Progenitor cell of endocrine pancreas (in vitro differentiated cells): ENCODE measurements at places on chromosomes 7 and 10. TPM values are rescaled to one million over a fixed set of nuclear protein-coding genes. Genes with fewer than 3 reads are reported as not detected.

The PILRA gene
- 3.9 and 5.3 TPM in 2 replicates for total RNA-seq

The ITGA8 gene
- 0.36 TPM in 1 of 2 replicates, not detected in the other for total RNA-seq

The INHBA gene
- total RNA-seq = 0.31 and 0.34 TPM in 2 replicates

The ADCY1 gene
- 11.3 and 13.6 TPM in 2 replicates for total RNA-seq

The CLDN3 gene
- 49.0 and 49.9 TPM in 2 replicates for total RNA-seq

The HMX2 gene
- not detected in 2 replicates for total RNA-seq

The ADCYAP1R1 gene
- total RNA-seq = 0.07 TPM in 1 of 2 replicates, not detected in the other

GRCh38 chr7:107213193-107213788 is 44.5 kb downstream of the HBP1 start:
- H3K4me3 ChIP-seq = no peak overlapping the region
- no peak for DNase-seq
- no peaks in the 10 kb centered on the region for H3K27me3 ChIP-seq

GRCh38 chr7:38329340-38329739 is 55.9 kb upstream of the TARP start:
- peaks cover 23% of the 10 kb centered on the region for H3K27me3 ChIP-seq
- H3K4me1 ChIP-seq = peaks cover 10% of the 10 kb centered on the region
- no peak for DNase-seq
- no peak overlapping the region for H3K27ac ChIP-seq
- H3K36me3 ChIP-seq = no peaks in the 10 kb centered on the region
- no peak overlapping the region for H3K4me3 ChIP-seq

GRCh38 chr7:50285269-50285668 is 19.2 kb upstream of the IKZF1 start:
- peaks cover 3% of the 10 kb centered on the region for H3K27me3 ChIP-seq
- no peak overlapping the region for H3K4me3 ChIP-seq
- H3K36me3 ChIP-seq = no peaks in the 10 kb centered on the region

DNA sequence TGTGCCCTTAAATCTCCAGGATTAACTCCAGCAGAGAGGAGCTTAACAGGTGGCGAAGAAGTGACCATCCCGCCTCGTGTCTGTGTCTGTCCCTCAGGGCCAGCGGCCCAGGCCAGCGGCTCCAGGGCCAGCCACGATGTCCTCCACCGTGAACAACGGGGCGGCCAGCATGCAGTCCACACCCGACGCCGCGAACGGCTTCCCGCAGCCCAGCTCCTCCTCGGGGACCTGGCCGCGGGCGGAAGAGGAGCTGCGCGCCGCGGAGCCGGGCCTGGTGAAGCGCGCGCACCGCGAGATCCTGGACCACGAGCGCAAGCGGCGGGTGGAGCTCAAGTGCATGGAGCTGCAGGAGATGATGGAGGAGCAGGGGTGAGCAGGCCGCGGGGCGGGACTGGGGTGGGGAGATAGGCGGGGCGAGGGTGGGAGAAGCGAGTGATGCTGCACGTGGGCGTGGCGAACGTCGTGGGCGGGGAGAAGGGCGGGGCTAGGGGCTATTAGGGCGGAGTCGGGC is 33.3 kb downstream of the SRRM3 start:
- peaks cover 17% of the 10 kb centered on the region for H3K4me1 ChIP-seq
- peaks cover 55% of the 10 kb centered on the region for H3K27me3 ChIP-seq
- H3K27ac ChIP-seq = no peak overlapping the region

GRCh38 chr7:50761713-50762112 is 21.0 kb downstream of the GRB10 start:
- no peak overlapping the region for H3K4me3 ChIP-seq
- H3K36me3 ChIP-seq = peaks cover 10% of the 10 kb centered on the region
- no peak for DNase-seq
- peaks cover 13% of the 10 kb centered on the region for H3K4me1 ChIP-seq
- H3K27me3 ChIP-seq = no peaks in the 10 kb centered on the region

DNA sequence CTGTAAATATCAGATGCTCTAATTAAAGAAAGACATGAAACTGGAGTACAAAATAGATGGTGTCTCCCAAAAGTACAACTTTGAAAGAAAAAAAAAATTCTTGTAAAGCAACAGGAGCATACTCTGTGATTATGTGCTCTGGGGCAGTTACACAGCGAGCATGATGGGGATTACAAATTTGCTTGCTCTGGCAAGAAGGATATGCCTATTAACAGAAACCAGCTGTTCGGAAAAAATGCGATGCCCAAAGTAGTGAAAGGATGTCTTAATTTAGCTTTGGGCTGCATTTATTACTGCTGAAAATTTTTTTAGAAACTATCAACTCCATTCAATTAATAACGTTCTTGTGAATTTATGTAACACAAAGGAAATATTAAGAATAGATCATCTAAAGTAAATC is 256.9 kb upstream of the TPK1 start:
- no peaks in the 10 kb centered on the region for H3K4me1 ChIP-seq

GRCh38 chr10:60511477-60512229 is 122.0 kb upstream of the ANK3 start:
- no peak overlapping the region for H3K4me3 ChIP-seq
- no peaks in the 10 kb centered on the region for H3K4me1 ChIP-seq
- no peaks in the 10 kb centered on the region for H3K27me3 ChIP-seq
- no peaks in the 10 kb centered on the region for H3K36me3 ChIP-seq

DNA sequence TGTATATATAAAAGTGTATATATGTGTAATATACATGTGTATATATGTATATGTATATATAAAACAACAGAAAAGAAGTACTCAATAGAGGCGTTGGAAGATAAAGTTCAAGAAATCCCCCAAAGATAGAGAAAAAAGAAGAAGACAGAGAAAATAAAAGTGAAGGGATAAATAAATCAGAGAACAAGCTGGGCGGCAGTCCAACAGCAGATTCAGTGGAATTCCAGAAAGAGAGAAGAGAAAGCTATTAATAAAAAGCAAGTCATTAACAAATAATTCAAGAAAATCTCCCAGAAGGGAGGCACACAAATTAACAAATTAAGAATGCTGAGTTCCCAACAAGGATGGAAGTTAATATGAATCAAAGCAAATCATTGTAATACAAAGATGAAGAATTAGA is 59.3 kb upstream of the RNF148 start:
- no peak overlapping the region for H3K4me3 ChIP-seq
- H3K4me1 ChIP-seq = no peaks in the 10 kb centered on the region
- H3K36me3 ChIP-seq = no peaks in the 10 kb centered on the region

GRCh38 chr10:97083228-97083829 is 102.4 kb downstream of the SLIT1 start:
- H3K27me3 ChIP-seq = peaks cover 7% of the 10 kb centered on the region
- no peak for DNase-seq
- H3K36me3 ChIP-seq = no peaks in the 10 kb centered on the region
- no peaks in the 10 kb centered on the region for H3K4me1 ChIP-seq

- DNase-seq = no peak
- no peak overlapping the region for H3K27ac ChIP-seq
- no peak overlapping the region for H3K4me3 ChIP-seq
- H3K4me1 ChIP-seq = no peaks in the 10 kb centered on the region
Observed at GRCh38 chr10:56856569-56856968, 495.5 kb upstream of the ZWINT start.

- H3K36me3 ChIP-seq = no peaks in the 10 kb centered on the region
- DNase-seq = no peak
- peak overlapping the region; percentile 60 for H3K4me3 ChIP-seq
- H3K27ac ChIP-seq = peak overlapping the region; percentile 49
- H3K4me1 ChIP-seq = peaks cover 10% of the 10 kb centered on the region
Observed at GRCh38 chr10:129970465-129971364, 6.6 kb upstream of the EBF3 start.

DNA sequence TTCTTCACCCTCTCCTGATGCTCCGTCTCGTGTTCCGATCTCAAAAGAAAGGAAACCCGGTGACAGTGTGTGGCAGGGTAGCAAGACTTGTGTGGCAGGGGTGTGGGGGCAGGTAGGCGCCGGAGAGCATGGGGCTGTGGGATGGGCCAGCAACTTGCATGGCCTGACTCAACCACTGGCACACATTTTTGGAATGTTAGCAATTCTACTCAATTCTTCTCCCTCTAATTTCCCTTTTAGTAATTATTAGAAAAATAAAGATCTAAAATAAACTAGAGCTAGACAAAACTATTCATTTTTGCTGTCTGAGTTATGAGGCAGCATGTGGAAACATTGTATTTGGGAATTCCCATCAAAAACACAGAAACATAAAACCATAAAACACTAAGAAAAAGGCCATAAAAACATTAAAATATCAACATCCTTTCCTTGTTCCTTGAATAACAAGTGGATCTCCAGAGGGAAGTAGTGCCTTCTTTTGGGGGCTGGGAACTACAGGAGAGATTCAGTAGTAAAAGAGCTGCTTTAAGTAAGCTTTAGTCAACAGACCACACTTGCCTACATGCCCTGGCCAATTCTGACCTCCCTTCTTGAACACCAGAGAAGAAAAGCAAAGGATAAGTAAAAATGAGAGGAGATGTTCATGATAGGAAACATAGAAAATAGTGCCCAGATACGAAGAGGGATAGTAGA is 21.8 kb downstream of the SEMA3C start:
- H3K27me3 ChIP-seq = no peaks in the 10 kb centered on the region
- H3K27ac ChIP-seq = peak overlapping the region; percentile 21
- DNase-seq = no peak
- peaks cover 19% of the 10 kb centered on the region for H3K36me3 ChIP-seq

DNA sequence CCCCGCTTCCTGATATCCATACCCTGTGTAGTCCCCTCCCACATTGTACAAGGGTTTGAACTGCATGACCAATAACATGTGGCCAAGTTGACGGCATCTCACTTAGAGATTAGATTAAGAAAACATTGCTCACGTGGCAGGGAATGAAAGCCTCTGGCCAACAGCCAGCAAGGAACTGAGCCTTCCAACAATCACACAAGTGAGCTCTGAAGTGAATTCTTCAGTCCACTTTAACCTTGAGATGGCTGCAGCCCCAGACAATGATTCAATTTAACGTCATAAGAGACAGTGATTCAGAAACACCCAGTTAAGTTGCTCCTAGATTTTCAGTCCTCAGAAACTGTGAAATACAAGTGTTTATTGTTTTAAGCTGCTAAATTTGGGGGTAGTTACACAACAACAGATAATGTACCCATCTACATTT is 165.9 kb upstream of the PLXNA4 start:
- peaks cover 20% of the 10 kb centered on the region for H3K27me3 ChIP-seq
- H3K4me3 ChIP-seq = no peak overlapping the region
- H3K27ac ChIP-seq = peak overlapping the region; percentile 34
- H3K36me3 ChIP-seq = peaks cover 1% of the 10 kb centered on the region
- H3K4me1 ChIP-seq = no peaks in the 10 kb centered on the region
- no peak for DNase-seq
